ENCODE measurements at places on chromosomes 2 and 18. TPM values are rescaled to one million over a fixed set of nuclear protein-coding genes. Genes with fewer than 3 reads are reported as not detected.

- DNase-seq = no peak
These were observed 446 bp upstream of the RHBDD1 start for GRCh38 chr2:226835420-226835795.

GRCh38 chr18:8741532-8741931 is 36.2 kb downstream of the MTCL1 start:
- DNase-seq = no peak

DNA sequence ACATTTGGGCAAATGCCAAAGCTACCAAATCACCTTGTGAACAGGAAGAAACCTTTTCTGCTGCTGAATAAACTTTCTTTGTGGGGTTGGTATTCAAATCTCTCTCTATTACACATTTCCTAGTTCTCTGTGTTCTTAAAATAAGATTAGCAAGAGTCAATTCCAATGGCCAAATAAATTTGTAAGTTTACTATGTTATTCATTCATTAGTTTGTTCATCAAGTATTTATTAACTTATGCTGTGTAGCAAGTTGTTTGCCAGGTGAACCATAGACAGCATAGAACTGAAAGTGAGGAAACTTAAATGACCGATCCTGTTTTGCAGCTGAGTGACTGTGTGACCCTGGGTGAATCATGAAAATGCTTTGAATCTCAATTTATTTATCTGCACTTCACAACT is 37.7 kb upstream of the FSHR start:
- no peak for DNase-seq

GRHL1 gene
- 8.1 TPM for polyA plus RNA-seq

DNA sequence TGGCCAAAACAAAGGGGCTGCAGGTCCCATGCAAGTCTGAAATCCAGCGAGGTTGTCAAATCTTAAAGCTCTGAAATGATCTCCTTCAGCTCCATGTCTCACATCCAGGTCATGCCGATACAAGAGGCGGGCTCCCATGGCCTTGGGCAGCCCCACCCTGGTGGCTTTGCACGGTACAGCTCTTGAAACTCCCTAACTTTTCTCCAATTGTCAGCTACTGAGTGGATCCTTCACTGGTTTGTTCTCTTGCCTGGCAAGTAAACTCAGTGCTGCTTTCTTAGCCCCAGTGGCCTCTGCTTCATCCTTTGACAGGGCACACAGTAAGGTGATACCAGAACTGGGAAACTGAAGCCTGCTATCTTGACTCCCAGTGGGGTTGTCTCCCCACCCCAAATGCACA is 26.3 kb downstream of the SERPINB13 start:
- DNase-seq = no peak

TANC1 gene
- polyA plus RNA-seq = 39.5 TPM

DNA sequence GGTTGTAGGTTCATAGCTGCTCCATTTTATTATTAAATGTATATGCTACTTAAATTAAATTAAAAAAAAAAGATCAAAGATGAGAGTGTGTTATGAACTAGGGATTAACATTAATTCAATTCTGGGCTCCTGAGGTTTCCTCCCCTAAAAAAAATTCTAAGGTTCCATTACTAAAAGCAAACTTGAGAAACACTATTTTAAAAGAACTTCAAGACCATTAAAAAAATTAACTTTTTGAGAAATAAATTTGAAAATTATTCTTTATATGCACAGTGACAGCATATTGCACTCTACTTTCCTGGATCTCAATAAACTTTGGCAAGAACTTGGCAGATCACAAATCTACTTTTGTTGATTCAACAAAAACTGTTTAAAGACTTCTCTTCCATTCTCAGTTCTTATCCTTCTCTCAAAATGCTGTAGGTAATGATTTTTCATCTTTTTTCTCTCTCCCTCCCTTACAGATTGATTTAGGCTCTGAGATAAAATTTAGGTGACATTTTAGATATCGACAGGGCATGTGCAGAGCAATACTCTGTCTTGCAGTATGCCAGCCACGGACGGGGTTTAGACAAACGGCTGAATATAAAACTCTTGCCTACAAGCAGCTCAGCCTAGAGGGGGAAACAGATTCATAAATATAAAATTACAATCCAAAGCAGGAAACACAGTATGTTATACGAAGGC is 592 bp upstream of the MARS2 start:
- DNase-seq = no peak

DNA sequence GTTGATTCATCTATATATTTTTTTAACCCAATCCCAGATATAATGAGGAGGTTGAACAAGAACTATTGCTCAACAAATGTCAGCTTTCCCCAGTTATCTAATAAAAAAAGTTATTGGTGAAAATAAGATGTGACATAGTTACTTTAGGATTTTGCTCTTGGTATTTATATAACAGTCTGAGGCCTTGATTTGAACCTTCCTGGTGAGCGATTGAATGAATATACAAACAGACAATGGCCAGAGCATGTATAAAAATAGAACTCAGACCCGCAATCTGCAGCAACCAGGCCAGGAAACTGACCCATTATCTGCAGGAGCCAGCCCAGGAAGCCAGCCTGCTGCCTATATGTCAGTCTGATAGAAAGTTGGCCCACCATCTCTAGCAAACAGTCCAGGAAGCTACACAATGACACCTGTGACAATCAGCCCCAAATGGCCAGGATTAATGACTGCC is 81.6 kb downstream of the HS6ST1 start:
- no peak for DNase-seq

KRTCAP3 gene
- polyA plus RNA-seq = 14.9 TPM

SIX3 gene
- polyA plus RNA-seq = not detected

VWC2L gene
- 0.06 TPM for polyA plus RNA-seq

RGPD4 gene
- not detected for polyA plus RNA-seq

ARHGEF4 gene
- 2.7 TPM for polyA plus RNA-seq

DNA sequence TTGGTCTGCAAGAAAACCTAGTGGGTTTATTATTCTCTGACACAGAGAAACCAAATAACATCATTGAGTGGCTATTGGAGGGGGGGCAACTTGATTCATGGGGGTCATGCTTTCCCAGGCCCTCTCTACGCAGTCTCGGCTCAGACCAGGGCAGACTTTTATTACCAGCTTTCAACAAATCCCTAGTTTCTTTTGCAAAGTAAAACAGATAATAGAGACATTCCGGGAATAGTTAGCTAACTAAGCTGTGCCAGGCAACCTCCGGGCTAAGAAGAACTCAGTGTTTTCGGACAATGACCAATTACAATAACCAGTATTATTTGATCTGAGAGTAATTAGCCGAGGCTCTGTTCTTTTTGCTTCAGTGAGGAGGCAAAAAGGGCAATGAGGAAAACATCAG is 66.3 kb downstream of the CDK15 start:
- DNase-seq = no peak

FBLN7 gene
- polyA plus RNA-seq = 11.7 TPM

DNA sequence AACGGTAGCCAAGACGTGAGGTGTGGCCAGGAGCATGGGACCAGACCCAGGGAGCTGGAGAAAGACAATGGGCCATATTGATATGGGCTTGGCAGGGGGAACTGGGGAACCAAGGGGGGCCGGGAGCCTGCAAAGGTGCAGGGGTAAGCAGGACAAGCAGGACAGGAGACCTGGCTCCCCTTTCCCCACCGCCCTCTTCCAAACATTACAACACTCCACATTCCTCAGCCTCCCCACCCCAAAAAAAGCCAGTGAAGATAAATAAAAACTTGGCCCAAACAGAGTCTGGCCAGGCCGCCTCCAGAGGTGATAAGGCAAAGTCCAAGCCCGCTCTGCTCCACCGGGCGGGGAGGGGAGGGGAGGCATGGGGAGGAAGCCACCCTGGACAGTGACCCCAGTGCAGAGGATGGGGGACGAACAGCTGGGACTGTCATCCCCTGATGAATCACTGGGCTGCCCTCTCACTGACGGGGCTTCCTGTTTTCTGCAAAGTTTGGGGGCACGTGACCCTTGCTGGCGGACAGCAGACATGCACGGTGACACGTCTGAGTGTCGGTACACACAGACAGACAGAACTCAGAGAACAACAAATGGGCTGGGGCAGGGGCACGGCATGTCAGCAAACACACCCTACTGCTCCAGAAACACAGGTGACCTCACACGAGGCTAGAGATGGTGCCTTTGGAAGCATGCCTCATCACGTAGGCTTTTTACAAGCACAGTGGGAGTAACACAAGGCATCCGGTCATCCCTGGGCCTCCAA is 100.2 kb downstream of the TNS1 start:
- DNase-seq = peak; percentile 81

- no peak for DNase-seq
These were observed 13.0 kb downstream of the ACTR2 start for GRCh38 chr2:65240657-65241056.

- peak; percentile 64 for DNase-seq
These were observed 49.7 kb upstream of the CD28 start for GRCh38 chr2:203656522-203657287.

- DNase-seq = no peak
These were observed 21.0 kb upstream of the PTMA start for GRCh38 chr2:231687133-231687852.

DNA sequence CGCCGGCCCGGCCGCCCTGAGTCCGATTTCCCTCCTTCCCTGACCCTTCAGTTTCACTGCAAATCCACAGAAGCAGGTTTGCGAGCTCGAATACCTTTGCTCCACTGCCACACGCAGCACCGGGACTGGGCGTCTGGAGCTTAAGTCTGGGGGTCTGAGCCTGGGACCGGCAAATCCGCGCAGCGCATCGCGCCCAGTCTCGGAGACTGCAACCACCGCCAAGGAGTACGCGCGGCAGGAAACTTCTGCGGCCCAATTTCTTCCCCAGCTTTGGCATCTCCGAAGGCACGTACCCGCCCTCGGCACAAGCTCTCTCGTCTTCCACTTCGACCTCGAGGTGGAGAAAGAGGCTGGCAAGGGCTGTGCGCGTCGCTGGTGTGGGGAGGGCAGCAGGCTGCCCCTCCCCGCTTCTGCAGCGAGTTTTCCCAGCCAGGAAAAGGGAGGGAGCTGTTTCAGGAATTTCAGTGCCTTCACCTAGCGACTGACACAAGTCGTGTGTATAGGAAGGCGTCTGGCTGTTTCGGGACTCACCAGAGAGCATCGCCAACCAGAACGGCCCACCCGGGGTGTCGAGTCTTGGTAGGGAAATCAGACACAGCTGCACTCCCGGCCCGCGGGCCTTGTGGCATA is 4.6 kb downstream of the SIX2 start:
- DNase-seq = no peak

TSHZ1 gene
- 30.1 TPM for polyA plus RNA-seq

ASTL gene
- 0.13 TPM for polyA plus RNA-seq

TMEM178A gene
- 10.9 TPM for polyA plus RNA-seq

GRCh38 chr18:7467708-7468466 is 99.2 kb upstream of the PTPRM start:
- DNase-seq = no peak

CDCA7 gene
- 88.1 TPM for polyA plus RNA-seq

GRCh38 chr2:85522090-85522647 is 16.8 kb upstream of the MAT2A start:
- DNase-seq = no peak

GRCh38 chr2:109508556-109508955 is 105.2 kb downstream of the SEPTIN10 start:
- DNase-seq = no peak

DNA sequence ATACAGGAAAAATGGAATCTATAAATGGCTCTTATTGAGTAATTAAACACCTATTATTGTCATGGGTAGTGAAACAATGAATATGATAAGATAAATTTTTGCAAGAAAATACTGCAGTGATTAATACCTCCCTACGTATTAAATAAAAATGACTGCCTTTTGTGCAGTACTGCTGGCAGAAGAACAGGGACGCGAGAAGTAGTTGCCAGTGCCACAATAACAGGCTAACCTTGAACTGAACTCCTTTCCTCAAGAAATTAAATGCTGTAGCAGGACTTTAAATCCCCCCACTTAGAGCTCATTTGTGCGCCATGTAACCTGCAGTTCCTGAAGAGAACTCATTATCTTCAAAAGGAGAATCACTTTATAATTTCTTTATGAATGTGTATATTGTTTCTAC is 24.6 kb downstream of the FIGN start:
- DNase-seq = no peak

GRCh38 chr2:36812196-36812595 is 115.7 kb downstream of the VIT start:
- DNase-seq = no peak

DNA sequence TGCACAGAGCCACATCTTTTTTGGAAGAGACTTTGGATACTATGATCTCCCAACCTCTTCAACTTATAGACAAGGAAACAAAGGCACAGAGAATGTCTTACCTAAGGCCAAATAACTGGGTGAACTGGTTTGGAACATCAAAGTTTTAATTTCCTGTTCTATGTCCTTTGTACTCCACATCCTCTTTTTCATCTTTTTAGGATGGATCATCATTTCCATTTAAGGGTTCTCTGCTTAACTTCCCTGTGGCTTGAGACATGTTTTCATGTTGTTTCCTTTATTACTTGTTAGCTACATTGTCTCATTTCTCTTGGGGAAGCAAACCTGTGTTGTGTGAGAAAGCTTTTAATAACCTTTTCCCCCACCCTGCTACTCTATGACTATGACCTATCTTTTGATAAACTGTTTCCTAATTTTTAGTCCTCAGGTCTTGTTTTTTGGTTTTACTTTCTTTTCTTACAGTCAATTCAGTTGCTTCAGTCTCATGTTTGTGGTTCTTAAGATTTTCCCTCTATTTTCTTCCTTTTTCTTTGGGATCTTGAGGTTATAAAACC is 22.5 kb upstream of the RMND5A start:
- DNase-seq = no peak

TM4SF20 gene
- polyA plus RNA-seq = 0.09 TPM

GRCh38 chr2:760001-760400 is 82.8 kb upstream of the TMEM18 start:
- DNase-seq = no peak

DNA sequence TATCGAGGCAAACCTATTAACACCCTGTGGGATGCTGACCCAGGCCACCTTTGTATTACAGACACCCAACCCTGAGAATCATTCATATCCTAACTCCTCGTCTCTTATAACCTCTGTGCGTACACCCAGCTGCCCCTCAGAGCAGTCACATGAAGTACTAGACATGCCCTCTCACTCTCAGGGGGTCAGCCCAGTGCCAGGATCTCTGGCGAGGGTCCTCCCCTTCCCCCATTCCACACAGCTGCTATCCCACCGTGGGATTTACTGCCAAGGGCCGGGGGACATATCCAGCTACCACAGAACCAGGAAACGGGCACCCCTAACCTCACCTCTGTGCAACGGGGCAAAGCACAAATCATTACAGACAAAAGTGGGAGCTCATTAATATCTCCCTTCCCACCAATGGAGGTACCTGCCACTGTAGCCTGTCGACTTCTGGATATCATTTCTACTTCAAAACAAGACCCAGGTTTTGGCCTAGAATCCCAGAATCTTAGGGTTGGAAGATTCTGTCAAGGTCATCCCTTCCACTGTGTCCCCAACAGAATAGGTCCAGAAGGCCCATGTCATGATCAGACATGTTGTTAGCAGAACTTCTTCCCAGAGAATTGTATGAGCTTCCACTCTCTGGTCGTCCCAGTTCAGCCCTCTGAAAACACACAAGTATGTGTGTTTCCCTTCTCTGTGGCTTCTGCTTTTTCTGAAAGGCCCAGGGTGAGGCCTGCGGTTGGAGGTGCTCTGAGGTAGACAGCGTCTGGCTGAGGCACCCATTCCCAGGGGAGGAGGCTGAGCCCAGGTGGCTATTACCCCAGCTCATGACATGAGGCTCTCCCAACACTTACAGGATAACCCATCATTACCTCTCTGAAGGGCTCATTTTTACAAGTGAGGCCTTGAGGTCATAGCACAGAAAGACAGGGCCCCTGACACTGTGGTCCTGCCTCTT is 1.7 kb downstream of the TMBIM1 start:
- no peak for DNase-seq

- no peak for DNase-seq
These were observed 122.8 kb upstream of the AGAP1 start for GRCh38 chr2:235371018-235371417.

IL1RN gene
- polyA plus RNA-seq = 1.3 TPM

CNTNAP5 gene
- polyA plus RNA-seq = not detected
